ENCODE measurements at places on chromosomes 16 and 17.

DNA sequence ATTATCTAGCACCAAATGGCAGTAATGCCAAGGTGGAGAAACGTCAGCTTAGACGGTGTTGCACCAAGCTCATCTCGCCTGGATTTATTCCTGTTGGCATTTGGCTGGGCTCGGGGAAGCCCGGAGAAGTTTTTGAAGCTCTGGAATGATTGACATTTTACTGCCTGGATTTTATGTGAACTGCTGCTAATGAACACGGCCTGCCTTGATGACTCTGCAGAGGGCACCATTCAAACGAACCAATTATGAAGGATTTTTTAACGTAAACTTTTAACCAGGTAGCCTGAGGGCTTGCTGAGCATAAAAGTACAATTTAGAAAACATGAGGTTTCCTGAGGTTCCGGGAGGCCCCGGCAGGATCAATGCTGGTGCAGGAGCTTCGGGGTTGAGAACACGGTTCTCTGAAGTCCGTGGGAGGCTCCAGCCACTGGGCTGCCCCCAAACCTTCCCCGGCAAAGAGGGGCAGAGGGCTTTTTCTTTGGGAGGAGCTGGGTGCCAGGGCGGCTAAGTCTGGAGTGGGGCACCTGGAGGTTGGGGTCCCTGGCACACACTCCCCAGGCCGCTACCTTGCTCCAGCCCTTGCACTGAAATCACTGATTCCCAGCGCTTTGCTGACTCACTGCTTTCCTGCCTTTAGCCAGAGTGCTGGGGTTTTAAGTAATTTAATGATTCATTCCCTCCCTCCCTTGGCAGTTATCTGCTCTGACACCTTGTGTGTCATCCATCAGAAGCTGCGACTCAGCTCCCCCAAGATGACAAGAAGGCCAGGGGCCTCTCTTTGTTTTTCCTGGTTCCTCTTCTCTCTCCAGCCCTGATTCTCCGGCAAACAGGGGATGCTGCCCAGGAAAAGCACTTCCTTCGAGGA, 161.2 kb upstream of the IRX3 start:
- no peak for DNase-seq

GRCh38 chr17:81218459-81218858, 4.3 kb downstream of the CEP131 start:
- no peak for DNase-seq

DNA sequence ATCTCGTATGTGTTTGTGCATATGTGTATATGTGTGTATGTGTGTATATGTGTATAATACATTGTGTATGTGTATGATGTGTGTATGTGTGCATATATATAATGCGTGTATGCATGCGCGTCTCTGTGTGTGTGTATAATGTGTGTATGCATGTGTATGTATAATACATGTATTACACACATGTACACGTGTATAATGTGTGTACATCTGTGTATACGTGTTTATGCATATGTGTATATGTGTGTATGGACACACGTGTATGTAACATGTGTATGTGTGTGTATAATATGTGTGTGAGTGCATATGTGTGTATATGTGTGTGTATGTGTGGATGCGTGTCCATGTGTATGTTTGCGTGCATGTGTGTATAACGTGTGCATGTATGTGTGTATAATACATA, 433.7 kb upstream of the RBFOX1 start:
- no peak for DNase-seq

GRCh38 chr17:64174686-64175456, 44.9 kb upstream of the ERN1 start:
- DNase-seq, result peak; percentile 18

- no peak for DNase-seq
Observed at GRCh38 chr17:4527566-4528125, 27.5 kb downstream of the MYBBP1A start.

- no peak for DNase-seq
Observed at GRCh38 chr17:56064506-56064905, 88.8 kb upstream of the ANKFN1 start.

- DNase-seq, result no peak
Observed at GRCh38 chr17:54494721-54495715, 405.6 kb upstream of the TOM1L1 start.

DNA sequence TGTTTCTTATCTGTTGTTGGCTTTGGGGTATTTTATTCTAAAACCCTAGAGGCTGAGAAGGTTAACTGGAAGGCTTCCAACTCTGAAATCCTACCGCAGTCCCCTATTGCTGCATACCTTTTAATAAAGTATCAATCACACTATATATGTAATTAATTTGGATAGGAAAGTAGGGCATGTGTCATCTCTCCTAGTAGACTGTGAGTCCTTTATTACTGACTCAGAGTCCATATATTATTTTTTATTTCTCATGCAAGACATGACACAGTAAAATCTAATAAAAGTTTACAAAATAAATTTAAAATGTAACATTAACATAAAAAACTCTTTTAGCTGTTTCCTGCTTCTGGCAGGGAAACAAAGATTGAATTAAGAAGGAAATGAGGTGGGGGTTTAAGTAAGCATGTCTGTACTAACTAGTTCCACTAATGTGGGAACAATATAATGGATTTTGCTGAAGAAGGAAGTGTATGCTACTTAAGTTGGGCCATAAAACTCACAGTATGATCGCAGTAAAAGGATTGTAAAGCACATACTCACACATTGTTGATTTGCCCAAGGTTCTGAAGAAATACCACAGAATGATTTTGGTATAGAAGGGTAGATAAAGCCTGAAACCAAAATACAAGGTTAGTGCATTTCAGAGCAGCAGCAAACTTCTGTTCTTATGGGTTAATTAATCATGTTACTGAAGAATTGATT, 97.6 kb upstream of the HLF start:
- no peak for DNase-seq

DNA sequence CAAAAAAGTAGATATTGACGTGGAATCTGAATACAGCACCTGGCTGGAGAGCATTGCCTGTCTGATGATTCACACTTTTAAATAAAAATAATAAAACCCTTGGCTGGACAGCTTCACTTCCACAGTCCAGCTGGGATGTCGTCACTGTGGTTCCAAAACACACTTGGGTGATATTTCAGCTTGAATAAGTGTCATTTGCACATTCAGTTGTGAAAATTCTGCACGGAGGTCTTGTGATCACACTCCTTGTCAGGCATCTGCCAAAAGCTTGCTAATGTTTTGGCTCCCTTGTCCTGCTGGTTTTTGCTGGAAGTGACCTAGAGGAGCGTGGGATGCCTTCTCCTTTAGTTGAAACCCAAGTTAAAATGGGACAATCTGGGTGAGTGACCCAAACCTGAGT, 60.7 kb downstream of the PCTP start:
- no peak for DNase-seq

GRCh38 chr17:82841921-82842596, 2.2 kb upstream of the ZNF750 start:
- no peak for DNase-seq

DNA sequence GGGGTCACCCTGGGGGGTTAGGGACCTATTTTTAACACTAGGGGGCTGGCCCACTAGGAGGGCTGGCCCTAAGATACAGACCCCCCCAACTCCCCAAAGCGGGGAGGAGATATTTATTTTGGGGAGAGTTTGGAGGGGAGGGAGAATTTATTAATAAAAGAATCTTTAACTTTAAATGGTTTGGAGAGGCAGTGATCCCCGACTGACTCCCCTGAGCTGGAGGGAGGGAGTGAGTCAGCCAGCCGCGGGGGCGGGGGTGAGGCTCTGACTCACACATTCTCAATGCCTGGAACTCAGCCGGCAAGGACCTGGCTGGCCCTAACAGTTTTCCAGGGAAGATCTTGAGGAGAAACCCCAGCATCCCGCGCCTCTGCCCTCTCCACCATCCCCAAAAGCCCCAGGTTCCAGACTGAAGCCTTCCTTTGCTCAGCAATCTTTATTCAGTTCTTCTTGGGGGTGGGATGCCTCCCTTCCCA, 1.5 kb downstream of the HCFC1R1 start:
- peak; percentile 35 for DNase-seq

GRCh38 chr16:78284326-78284725, 184.9 kb downstream of the WWOX start:
- DNase-seq, result no peak

DNA sequence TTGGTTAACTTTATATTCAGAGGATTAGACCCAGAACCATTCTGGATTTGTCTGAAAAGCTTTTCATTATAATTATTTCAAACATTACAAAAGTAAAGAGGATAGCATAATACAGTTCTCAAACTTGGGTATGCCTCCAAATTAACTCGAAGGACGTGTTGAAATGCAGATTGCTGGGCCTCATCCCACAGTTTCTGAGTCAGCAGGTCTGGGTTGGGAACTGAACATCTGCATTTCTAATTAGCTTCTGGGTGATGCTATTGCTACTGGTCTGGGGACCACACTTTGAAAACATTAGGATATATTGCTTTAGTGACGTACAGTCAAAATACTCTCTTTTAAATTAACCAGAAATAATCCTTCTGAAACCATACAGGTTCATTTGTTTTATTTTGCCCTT, 10.0 kb downstream of the TPPP3 start:
- no peak for DNase-seq

GRCh38 chr16:75112734-75113491, 3.7 kb downstream of the LDHD start:
- DNase-seq, result no peak

DNA sequence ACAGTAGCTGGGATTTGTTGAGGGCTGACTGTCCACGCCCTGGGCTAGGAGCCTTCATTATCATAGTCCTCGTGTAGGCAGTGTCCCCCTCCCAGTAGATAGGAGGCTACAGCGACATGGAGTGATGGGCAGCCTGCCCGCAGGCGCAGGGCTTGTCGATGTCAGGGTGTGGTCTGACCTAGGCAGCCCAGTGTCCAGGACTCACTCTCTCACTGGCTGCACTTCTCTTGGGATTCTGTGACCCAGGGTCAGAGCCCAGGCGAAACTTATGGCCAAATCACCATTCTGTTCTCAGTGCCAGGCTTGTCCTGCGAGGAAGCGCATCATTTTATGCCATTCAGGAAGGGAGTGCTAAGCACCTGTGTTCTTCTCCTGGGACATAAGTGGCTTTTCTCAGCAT, 32.6 kb downstream of the SHISA6 start:
- no peak for DNase-seq

DNA sequence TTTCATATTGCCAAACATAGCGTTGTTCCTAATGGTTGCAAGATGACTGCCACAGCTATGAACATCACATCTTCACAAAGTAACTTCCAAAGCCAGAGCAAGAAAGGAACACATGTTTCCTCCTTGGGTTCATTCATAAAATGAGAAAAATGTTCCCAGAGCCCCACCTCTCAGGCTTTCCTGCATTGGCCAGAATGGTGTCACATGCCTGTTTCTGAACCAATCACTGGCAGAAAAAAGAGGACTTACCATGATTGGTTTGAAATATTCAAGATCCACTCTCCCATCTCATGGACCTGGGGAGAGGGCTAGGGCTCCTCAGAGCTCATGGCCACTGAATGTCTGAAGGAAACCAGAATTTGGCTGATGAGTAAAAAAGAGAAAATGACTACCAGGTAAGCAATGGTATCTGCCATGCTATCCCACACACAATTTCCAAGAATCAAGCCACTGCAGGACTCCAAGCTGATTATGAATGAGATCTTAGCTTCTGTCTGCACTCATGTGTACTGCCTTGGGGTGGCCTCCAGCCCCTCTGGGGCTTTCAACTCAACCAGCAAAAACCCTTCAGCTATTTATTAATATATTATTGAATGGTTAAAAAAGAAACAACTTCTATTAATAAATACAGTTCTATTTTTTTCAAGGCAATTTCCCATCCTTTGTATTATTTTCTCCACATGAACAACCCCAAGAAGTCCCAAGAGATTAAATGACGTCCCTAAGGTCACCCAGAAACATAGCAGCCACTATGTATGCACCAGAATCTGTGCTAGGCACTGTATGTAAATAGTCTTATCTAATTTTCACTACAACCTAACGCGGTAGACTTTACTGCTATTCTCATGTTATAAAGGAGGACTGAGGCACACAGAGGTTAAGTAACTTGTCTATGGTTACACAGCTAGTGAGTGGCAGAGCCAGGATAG, 61.4 kb upstream of the TMC5 start:
- DNase-seq, result no peak

DNA sequence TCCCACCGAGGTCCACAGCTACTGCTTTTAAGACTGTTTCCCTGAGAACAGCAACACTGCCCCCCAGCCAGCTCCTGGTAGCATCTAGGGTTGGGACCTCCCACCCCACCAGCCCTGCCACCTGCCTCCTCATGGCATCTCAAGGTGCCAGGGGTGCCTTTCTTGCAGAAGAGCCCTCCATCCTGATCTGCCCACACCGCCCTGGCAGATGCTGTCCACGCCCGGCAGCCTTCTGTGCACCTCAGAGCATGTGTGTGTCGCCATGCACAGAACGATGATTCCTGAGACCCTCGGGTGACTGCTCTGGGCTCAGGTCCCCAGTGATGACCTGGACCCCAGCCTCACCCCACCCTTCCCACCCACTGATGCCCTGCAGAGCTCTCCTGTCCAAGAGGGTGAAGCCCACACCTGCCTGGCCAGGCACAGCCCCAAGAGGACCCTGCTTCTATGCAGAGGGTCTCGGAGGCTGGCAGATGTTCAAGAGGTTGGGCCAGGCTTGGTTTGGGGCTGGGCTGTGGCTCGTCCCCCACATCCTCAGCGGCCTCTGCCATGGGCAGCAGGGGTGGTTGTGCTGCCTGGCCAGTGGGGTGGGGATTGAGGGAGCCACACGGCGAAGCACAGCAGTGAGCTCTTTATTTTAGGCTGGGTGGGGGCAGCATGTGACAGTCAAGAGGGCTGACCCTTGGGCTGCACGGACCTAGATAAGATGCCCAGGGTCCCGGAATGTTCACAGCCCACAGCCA, 5.2 kb upstream of the SPATA2L start:
- DNase-seq, result no peak

- DNase-seq, result no peak
Observed at GRCh38 chr17:45870342-45870974, 23.9 kb upstream of the MAPT start.

DNA sequence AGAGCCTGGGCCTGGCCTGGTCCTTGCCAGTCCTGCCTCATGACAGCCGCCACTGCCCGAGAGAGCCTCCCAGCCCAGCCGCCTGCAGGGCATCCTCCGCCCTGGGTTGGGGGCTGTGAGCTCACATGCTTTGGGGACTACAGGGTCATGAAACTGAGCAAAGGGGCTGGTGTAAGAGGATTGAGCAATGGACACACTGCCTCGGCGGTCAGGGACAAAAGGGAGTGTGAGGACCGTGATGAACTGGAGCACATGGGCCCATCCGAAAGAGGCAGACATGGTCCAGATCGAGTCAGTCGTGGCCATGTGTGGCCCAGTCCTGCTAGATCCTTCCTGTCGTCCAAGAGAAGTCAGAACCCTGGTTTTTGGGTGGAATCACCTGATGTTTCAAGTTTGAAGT, 52.3 kb downstream of the GSG1L start:
- no peak for DNase-seq

GRCh38 chr16:84592718-84593117, 25.2 kb downstream of the COTL1 start:
- no peak for DNase-seq

DNA sequence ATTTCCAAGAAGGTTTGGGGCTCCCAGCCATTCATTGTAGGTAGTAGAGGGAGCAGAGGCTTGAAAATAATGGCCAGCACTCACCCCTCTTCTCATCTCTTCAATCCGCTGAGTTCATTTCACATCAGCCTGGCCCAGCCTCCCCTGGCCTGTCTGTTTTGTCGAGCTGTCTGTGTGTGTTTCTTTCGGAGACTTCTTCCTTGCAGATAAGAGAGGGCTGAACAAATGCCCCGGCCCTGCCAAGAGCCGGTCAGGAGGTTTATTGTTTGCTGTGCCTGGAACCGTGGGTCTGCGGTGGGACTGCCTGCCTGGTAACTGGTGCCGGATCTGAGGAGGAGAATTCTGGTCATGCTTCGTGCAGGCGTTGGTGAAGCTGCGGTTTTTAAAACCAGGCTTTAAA, 3.4 kb downstream of the VPS4A start:
- no peak for DNase-seq
